Activated CD4-positive, alpha-beta T cell treated with anti-CD3 and anti-CD28 coated beads, Interleukin-2, Interleukin-6, amounts not matched to agents 100 ng/mL and 50 ng/mL, durations not matched to agents 16 hours and 8 hours (primary cell): ENCODE measurements at places on chromosomes 2 and 18.

- DNase-seq: no peak
Measured at GRCh38 chr2:62014102-62014501, 108.6 kb downstream of the COMMD1 start.

- no peak for DNase-seq
Measured at GRCh38 chr2:128291161-128291843, 27.4 kb downstream of the HS6ST1 start.

DNA sequence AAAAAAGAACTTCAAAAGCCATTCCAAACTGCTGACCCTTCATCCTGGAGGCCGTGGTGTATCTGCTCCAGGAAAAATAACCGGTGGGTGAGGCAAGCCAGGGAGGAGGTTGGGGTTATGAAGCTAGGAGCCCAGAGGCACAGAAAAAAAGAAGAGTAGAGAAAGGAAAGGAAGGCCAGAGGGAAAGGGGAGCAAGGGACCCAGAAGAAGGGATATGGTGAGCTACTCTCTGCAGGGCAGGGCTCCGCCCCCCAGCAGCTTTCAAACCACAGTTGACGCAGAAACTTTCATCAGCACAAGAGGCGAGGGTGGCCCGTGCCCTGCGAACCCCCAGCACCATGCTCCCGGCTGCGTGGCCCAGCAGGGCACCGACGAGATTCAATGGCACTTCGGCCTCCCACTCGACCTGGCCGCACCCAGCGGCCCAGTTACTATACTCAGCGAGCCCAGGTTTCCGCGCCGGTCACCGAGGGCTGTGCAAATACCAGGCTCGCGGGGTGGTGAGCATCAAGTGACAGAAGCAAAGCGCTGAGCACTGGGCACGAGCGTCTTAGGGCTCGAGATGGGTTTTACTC, 665 bp downstream of the MCM6 start:
- peak; percentile 86 for DNase-seq

DNA sequence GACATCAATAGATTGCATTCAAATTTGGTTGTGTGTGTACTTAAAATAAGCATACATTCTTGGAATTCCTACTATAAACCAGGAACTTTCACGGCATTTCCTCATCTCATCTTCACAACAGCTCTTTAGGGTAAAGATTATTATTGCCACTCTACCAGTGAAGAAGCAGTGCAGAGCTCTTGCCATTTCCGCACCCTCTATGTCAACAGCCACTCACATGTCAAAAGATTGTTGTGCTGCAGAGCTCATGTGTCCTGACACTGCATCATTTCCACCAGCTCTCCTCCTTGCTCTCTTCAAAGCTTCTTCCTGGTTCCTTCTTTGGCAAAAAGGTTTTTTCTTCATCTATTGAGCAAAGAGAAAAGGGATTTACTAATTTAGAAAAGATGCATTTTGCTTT, 26.5 kb upstream of the L3MBTL4 start:
- no peak for DNase-seq

DNA sequence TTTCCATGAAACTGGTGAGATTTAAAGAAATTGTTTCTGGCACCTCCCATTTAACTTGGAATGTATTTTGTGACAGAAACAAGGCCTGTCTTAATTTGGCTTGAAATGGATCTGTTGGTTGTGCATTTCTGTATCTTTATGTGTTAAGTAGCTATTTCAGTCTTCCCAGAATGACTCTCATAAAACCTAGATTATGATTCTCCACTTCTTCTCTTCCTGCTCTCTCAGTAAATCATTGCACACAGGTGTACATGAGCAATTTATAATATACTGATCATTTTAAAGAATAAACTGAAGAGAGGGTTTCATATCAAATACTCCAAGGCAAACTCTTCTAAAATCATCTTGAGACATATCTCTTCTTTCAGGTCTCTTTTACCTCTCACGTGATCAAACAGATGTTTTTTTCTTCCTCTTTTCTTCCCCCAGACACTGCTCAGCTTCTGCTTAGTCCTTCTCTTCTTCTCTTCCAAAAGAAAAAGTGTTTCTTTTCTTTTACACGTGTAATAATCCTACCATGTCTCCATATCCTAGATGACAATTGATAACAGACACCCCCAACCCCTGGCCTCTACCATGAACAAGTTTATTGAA, 112.0 kb downstream of the PPP1R1C start:
- DNase-seq: no peak

GRCh38 chr2:163613266-163613731, 122.5 kb downstream of the FIGN start:
- DNase-seq: no peak

GRCh38 chr18:52009958-52010357, 330.0 kb upstream of the DCC start:
- no peak for DNase-seq

DNA sequence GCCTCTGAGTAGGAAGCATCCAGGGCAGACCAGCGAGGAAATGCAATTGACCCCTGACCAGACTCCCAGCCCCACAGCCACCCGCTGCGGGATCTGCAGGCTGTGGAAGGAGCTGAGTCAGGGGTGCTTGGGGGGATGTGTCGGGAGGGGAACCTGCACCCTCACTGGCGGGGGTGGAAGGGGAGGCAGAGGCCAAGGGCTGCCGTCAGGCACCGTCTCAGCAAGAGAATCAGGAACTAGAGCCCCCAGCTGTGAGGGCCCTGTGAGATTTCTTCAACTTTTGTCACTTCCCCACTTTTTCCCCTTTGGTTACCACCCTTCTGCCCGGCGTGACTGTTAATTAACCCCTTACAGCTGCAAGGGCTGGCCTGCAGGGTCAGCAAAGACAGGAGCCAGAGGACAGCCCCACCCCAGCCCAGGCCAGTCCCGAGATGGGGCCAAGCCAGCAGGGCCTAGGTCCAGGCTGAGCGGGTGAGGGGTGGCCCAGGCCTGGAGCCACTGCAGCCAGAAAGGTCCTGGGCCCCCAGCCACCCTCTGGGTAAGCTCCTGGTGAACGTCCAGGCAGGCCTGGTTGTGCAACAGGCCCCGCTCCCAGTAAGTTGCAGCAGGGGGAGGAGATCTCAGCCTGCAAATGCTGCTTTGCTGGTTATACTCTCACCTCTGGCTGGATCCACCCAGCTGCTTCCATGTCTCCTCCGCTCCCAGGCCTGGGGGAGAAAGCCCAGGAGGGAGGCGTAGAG, 147.0 kb upstream of the ID2 start:
- DNase-seq: no peak

DNA sequence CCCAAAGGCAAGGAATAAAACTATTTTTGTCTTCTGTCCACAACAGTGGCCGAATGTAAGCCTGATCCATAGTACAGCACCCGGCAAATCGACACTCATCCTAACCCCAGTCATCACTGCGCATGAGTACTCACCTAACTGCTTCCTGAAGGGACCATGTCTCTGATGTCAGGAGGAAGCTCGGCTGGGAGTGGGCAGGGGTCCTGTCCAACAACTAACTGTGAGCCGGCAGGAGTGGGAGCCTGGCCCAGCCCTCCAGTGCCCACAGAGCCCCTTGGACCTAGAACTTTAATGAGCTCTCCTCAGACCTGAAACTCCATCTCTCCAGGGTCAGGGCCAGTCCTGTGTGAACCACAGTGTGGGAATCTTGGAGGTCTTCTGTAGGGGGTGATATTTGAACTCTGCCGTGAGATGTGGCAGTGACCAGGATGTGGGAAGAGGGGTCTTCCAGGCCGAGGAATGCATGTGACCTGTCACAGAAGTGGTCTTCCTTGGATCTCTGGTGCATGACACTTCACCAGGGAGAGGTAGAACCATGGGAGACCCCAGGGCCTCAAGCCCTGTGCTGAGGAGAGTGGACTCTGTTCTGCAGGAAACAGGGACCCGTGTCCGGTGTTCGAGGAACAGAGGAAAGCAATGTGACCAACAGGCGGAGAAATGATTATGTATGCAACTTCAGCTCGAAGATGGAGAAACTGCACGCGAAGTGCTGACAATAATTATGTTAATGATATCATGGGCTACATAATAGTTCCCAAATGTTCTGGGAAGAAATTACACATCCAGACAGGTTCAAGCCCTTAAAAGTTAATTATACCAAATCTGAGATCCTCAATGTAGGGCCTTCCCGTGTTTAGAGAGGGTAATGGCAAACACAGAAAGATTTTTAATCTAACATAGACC, 240.1 kb upstream of the HDAC4 start:
- no peak for DNase-seq

- no peak for DNase-seq
Measured at GRCh38 chr2:169073211-169073962, 4.0 kb downstream of the DHRS9 start.

- no peak for DNase-seq
Measured at GRCh38 chr2:43212931-43213330, 13.5 kb downstream of the ZFP36L2 start.

- DNase-seq: no peak
Measured at GRCh38 chr18:2683055-2683454, 27.5 kb downstream of the SMCHD1 start.

GRCh38 chr2:168671932-168672331, 130.5 kb upstream of the NOSTRIN start:
- no peak for DNase-seq

- no peak for DNase-seq
Measured at GRCh38 chr2:60602828-60603532, 49.5 kb upstream of the BCL11A start.

DNA sequence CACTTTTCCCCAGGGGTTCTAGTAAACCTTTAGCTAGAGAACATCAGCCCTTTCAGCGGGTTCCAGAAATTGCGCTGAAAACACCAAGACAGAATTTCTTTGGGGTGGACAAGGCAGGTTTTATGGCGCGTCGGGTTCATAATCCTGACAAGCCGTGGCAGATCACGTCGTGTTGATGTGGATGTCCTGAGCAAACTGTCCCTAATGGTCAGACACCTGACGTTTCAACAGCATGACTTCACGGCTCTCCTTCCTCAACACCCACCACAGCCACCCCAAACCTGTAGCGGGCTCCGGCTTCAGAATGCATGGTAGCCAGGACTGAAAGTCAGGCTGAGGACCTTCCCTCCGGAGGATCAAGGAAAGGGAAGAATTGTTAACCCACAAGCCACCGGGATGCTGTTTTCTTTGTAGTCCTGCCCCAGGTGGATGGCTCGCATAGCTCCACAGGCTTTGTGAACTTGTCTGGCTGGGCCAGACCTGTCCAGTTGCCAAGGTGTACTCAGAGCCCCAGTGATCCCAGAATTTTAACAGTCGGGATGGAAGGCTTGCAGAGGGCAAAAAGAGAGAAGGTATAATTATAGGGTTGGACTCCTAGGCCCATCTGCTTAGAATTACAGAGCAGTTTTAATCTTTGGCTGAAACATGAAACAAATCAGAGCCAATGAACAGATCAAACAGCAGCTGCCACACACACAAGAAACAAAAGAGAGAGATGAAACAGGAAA, 1.5 kb downstream of the APCDD1 start:
- no peak for DNase-seq

- DNase-seq: no peak
Measured at GRCh38 chr18:56851774-56852173, 200.6 kb downstream of the WDR7 start.

DNA sequence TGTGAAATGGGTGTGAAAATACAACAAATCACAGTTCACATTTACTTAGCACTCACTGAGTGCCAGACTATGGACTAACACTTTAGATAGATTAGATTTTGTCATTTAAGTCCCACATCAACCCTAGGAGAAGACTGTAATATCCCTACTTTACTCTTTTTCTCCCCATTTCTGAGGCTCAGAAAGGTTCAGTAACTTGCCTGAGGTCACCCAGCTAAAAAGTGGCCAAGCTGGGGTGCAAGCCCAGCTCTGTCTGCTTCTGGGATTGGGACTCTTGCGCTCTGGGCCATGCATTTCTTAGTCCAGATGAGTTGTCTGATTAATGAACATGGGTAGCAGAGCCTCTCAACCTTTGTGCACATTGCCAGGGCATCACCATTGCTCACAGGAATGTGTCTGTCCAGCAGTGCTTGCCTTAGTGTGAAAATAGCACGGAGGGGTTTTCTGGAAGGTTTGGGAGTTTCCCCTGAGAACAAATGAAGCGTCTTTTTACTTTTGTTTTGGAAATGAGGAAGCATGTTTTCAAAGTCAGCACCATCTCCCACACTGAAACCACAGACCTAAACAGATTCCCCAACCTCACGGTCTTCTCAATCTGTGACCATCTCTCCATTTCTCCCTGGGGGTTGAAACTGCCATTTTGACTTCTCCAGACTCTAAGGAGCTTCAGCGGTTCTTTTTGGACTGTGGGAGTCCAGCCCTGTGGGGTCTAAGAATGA, 31.9 kb downstream of the NRP2 start:
- peak; percentile 7 for DNase-seq

- peak; percentile 2 for DNase-seq
Measured at GRCh38 chr2:29747786-29748470, 173.5 kb downstream of the ALK start.

DNA sequence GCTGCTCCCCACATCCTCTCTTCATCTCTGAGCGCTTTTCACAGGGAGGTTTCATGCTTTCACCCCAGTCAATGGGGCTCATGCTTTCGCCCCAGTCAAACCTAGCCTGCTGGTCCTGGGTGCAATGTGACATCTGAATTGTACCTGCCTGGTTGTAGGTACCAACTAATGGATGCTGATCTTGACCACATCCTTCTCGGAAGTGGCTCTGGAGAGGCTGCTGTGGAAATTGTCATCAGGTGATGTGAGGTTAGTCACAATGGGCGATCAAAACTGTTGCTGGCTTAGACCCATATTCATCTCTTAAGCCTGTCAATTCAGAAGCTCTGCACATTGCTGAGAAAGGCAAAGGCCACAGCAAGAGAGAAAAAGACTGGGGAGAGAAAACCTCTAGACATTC, 32.7 kb upstream of the ALKAL2 start:
- peak; percentile 20 for DNase-seq

GRCh38 chr2:240405133-240405532, 30.3 kb upstream of the GPC1 start:
- DNase-seq: no peak

GRCh38 chr2:145186303-145186702, 666.4 kb upstream of the ZEB2 start:
- no peak for DNase-seq

DNA sequence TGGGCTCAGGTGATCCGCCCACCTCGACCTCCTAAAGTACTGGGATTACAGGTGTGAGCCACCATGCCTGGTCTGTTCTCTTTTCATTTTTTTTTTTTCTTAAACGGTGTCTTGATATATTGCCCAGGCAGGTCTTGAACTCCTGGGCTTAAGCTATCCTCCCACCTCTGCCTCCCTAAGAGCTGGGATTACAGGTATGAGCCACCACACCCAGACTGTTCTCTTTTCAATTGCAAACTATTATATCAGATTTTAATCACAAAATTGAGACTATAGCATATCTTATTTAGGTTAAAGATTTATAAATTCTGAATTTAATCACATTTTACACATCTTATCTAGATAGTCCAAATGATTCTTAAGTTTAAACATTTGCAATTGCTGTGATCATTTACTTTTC, 15.5 kb upstream of the ACTR2 start:
- DNase-seq: no peak

DNA sequence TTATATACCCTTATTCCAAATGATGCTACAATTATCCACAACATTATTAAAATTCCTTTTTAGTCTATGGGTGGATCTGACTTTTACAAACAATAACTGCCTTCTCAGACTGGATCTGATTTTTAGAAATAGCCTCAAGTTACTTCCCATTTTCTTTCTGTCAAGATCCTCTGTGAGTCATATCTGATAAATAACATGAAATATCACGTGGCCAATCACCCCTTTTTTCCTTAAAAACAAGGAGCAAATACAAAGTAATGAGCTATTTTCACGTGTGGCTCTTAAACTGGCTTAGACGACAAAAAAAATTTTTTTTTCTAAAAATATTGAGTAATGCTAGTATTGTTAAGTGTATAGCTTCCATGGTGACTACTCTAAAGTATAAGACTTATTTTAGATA, 6.7 kb downstream of the PELI1 start:
- DNase-seq: no peak
